Stimulated activated CD4-positive, alpha-beta T cell treated with anti-CD3 and anti-CD28 coated beads, Interleukin-15, amount 100 ng/mL, for 1 hour (primary cell): ENCODE measurements at places on chromosomes 5 and 9.

DNA sequence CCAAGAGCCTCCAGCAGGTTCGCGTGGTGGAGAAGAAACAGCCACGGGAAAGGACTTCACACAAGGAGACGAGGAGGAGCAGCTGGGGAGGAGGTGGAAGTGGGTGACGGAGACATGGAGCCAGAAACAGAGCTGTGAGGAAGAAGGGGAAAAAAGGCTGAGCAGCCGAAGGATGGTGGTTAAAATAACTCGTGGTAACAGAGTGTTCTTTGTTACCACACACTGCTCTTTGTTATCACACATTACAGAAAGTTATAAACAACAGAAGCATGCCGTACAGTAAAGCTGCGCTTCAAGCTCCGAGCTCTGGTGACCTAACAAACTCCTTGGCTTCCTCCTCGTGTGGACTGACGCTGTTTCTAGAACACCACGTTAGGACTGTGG is 215.4 kb downstream of the GLIS3 start:
- DNase-seq = no peak

- DNase-seq = no peak
Observed at GRCh38 chr5:174093123-174093522, 47.6 kb downstream of the NSG2 start.

- no peak for DNase-seq
Observed at GRCh38 chr5:54492178-54492577, 25.4 kb upstream of the SNX18 start.

DNA sequence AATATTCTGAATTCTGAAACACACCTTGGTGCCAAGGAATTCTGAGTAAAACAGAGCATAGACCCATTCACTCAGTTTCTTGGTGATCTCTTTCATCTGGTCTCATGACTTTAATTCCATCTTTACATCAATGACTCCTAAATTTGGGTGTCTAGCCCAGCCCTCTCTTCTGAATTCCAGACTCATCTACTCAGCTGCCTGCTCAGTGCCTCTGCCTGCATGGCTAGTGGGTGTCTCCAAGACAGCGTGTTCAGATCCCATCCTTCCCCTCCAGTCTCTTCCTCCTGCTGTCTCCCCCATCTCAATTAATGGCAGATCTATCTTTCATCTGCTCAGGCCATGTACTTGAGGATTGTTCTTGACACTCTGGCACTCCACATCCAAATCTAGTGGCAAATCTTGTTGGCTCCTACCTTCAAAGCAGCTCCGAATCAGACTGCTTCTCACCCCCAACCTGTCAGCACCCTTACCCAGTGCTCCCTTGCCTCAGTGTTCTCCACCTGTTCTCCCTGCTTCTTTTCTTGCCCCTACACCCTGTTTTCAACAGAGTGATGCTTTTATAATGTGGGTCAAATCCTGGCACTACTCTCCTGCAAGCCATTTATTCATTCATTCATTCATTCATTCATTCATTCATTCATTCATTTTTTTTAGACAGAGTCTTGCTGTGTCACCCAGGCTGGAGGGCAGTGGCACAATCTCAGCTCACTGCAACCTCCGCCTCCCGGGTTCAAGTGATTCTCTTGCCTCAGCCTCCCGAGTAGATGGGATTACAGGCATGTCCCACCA is 5.3 kb downstream of the CAVIN4 start:
- DNase-seq = no peak

DNA sequence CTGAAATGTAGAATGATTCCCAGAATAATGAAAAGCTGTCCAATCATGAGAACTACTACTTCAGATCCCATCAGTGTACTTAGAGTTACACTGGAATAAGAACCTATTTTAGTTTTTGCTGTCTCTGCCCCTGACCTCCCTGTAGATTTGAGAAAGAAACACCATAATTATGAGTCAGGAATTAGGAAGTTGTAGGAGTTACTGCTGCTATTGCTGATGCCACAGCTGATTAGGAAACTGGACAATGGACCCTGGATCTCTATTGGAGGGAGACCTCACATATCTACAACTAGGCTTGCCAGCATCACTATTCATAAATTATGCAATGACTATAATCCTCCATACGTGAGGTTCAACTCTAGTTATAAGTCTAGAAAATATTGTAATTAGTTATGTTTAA is 48.8 kb upstream of the EDIL3 start:
- no peak for DNase-seq

- no peak for DNase-seq
Observed at GRCh38 chr5:161481922-161482321, 64.6 kb downstream of the GABRB2 start.
